Spleen (tissue), 13 donors: ENCODE measurements at places on chromosomes 4 and X. TPM values are rescaled to one million over a fixed set of nuclear protein-coding genes. Genes with fewer than 3 reads are reported as not detected.

Gene PPARGC1A
- polyA plus RNA-seq: 0.53 TPM

Gene GABRB1
- polyA plus RNA-seq: not detected

DNA sequence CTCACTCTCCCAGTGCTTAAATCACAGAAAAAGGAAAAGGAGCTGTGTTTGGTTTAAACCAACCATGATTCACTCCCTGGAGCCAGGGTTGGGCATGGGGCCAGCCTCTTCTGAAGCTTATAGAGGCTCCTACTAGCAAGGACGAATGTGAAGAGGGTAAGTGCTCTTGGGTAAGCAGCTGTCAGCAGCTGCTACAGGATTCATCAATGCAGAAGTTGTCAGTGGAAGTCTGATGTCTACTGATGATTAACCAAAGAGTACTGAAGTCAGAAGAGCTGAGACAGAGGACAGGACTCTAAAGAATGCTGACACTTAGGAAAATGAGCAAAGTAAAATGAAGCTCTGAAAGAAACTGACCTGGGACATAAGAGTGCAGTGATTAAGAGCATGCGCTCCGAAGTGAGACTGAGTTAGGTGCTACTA lies 32.7 kb upstream of the JADE1 start:
- no peak for DNase-seq

GRCh38 chr4:115334736-115335411 lies 221.5 kb upstream of the NDST4 start:
- no peak for DNase-seq

Gene PACRGL
- 5.7 TPM for polyA plus RNA-seq
